ENCODE measurements at places on chromosomes 7 and 10. TPM values are rescaled to one million over a fixed set of nuclear protein-coding genes. Genes with fewer than 3 reads are reported as not detected.

The ANKRD2 gene
- total RNA-seq: 0.36 TPM

The TNS3 gene
- 105 TPM for total RNA-seq

The SLC18A3 gene
- 4.6 TPM for total RNA-seq

The BZW2 gene
- 83.4 TPM for total RNA-seq

The VGF gene
- total RNA-seq: 40.5 TPM

DNA sequence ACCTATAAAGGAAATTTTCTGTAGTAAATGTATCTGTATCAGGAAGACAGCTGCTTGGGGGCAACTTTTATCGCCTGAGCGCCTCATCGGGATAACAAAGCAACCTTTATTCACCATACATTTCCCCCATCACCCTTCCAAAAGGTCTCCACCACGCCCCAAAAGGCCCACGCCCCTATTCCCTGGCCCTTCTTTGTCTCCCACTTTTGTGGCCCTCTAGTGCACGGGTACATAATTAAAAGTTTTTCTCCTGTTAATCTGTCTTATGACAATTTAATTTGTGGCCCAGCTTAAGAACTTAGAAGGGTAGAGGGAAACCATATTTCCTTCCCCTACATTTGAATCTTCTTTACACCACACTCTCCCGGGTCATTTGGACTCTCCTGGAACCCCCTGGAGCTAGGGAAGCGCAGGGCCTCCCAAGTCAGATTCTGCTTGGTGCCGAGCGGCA lies 625 bp downstream of the RP9 start:
- H3K4me3 ChIP-seq: peak overlapping the region; percentile 87
- H3K4me1 ChIP-seq: peaks cover 8% of the 10 kb centered on the region
- no peaks in the 10 kb centered on the region for H3K36me3 ChIP-seq

DNA sequence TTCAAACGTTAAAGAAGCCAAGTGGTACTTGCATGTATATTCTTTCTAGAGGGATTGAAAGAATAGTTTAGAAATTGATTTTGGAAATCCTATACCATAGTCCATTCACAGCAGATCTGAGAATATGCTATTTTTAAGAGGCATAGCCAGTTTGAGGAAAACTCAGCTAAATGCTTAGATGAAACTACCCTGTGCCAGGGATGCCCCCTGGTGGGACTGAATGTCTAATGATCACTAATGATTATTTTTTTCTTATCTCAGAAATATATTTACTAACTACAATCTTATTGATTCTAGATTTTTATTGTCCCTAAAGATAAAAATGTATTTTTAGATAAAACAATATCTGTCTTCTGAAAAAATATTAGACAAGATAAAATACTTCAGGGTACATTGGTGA lies 844.9 kb upstream of the PHF14 start:
- no peaks in the 10 kb centered on the region for H3K27me3 ChIP-seq
- no peak for DNase-seq
- H3K4me1 ChIP-seq: no peaks in the 10 kb centered on the region
- H3K27ac ChIP-seq: no peak overlapping the region
- no peaks in the 10 kb centered on the region for H3K36me3 ChIP-seq
- no peak overlapping the region for H3K4me3 ChIP-seq

All from astrocyte (in vitro differentiated cells and primary cell).